Thyroid gland (tissue), 4 donors: ENCODE measurements at places on chromosomes 5 and 9. TPM values are rescaled to one million over a fixed set of nuclear protein-coding genes. Genes with fewer than 3 reads are reported as not detected.

DNA sequence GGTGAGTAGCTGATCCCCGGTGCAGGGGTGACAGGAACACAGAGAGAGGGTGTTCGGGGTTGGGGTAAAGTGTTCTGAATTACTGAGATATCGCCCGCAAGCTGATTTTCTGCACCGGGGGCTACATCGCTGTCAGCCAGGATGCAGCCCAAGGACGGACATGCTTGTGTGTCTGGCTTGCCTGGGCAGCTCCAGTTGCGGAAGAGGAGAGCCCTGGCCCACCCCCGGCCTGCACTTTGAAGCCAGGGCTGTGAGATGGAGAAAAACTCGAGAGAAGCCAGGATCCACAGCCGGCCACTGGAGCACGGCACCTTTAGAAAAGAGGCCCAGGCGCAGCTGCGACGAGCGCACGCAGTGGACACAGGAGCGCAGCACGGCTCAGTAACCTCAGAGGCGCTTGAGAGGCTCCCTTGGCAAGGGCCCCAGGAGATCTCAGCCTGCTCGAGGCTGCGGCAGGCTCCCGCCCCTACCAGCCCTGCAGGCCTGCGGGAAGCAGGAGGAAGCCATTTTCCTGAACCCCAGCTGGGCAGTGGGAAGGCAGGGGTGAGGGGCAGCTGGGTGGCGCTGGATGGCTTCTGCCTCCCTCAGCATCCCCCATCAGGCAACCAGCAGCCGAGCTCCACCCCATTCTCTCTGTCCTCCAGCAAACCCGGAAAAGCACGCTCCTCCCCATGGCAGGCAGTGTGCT, 59.2 kb downstream of the C9orf50 start:
- peak; percentile 98 for DNase-seq

RCL1 gene
- total RNA-seq = 15.6 TPM

GRCh38 chr9:111926421-111926875, 29.8 kb downstream of the UGCG start:
- peak; percentile 11 for DNase-seq

GRCh38 chr5:132840896-132841295, 10.4 kb upstream of the SHROOM1 start:
- no peak for DNase-seq

- no peak for DNase-seq
Measured at GRCh38 chr9:84490842-84491325, 150.3 kb upstream of the SLC28A3 start.

- no peak for DNase-seq
Measured at GRCh38 chr5:59140133-59140532, 557.3 kb downstream of the RAB3C start.

DNA sequence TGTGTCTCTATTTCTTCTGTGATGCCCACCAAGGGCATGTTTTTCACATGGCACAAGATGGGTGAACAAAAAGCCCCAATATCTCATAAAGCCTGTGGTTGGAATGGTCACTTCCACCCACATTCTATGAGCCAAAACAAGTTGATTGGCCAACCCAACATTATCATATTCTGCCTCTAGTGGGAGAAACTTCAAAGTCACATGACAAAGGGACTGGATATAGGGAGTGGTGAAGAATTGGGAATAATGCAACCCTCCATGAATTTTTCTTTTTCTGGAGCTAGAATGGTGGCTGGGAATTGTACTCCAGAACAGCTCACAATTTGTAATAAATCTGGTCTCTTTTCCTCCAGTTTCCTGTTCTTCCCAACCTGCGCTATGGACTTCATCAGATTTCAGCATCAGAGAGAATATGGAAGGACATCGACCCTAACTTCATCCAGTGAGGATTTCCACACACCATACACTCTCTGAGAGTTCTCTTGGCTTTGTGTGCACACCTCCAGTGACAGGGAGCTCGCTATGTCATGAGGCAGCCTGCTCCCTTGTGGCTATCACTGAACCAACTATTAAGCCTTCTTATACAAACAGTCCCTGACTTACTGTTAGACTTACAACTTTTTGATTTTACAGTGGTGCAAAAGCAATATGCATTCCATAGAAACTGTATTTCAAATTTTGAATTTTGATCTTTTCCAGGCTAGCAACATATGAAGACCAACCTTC, 12.0 kb upstream of the B4GALT1 start:
- DNase-seq = no peak

DNA sequence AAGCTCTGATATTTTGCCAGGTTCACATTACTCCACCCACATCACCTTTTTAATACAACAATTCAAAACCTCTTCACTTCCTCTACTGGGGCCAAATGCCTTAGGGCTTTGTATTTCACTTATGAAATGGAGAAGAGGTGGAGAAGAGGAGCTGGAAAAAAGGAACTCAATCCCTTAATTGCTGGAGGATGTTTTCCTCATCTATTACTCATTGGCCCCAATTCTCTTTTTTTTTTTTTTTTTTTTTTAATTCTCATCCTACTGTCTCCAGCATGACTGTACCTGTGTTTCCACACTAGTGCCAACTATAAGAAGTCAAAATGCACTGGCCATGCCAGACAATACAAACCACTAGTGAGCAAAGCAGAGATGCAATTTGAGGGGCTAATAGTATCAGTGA, 20.9 kb downstream of the FAM13B start:
- DNase-seq = no peak

DNA sequence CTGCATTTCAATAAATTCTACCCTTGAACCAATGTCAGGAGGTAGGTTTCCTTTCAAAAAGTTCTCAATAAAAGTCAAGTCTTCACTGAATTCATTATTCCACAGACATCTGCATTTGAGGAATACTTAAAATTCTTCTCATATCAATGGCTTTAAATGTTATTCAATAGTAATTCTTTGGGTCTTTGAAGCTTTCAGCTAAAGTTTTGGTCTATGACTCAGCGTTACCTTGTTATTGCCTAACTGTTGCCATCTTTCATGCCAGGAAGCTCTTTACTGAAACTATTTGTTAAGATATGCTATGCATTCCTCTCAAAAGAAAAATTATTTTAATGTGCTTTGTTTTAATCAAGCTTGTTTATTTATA, 170.5 kb downstream of the NNT start:
- no peak for DNase-seq

- DNase-seq = no peak
Measured at GRCh38 chr9:114083666-114084065, 5.6 kb upstream of the AMBP start.

IFNA21 gene
- not detected for total RNA-seq

DNA sequence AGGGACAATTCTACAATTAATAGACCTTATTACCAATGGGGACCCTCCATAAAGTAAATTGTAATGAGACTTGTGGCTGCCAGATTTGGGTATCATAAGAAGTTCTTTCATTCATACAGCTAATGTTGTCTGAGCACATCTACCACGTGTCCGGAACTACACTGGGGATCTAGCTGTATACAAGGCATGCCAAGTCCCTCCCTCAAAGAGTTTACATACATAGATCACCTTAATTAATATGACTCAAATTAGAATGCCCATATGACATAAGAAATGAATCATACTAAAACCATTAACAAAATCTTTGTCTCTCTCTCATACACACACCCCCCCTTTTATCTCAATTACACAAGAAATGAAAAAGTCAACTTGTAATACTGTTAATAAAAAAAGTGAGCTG, 18.0 kb upstream of the NR4A3 start:
- DNase-seq = no peak

PCDHGA1 gene
- 0.63 TPM for total RNA-seq

GRCh38 chr5:141382469-141383294, at the start of gene PCDHGA7:
PCDHGA7 (plus strand) TSS chr5:141382742; CDS start chr5:141382900, 158 bp downstream.
- DNase-seq = peak; percentile 22

FAT2 gene
- 0.54 TPM for total RNA-seq

DNA sequence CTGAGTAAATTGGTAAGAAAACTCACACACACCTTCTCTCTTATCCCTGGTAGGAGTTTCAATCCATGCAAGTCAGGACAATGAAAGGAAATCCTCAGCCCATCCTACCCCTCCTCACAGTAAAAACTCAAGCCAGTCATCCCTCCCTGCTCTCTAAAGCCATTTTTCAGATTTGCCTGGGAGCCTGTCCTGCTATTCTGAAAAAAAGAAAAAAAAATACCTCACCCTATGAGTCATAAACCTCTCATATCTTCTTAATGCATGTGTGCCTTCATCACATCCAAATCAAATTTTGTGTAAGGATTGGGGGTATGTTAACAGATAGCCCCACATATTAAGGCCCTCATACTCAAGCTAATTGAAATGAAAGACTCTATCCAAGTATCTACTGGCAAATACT, 14.1 kb downstream of the UGT3A2 start:
- no peak for DNase-seq

- no peak for DNase-seq
Measured at GRCh38 chr5:4941957-4942830, 197.9 kb upstream of the ADAMTS16 start.

MEGF10 gene
- total RNA-seq = 0.42 TPM

GHR gene
- 13.8 TPM for total RNA-seq

GRCh38 chr9:127809002-127809539, 6.4 kb downstream of the FPGS start:
- DNase-seq = no peak

GRCh38 chr9:113701774-113702755, 174.0 kb upstream of the ZNF618 start:
- DNase-seq = no peak

DNA sequence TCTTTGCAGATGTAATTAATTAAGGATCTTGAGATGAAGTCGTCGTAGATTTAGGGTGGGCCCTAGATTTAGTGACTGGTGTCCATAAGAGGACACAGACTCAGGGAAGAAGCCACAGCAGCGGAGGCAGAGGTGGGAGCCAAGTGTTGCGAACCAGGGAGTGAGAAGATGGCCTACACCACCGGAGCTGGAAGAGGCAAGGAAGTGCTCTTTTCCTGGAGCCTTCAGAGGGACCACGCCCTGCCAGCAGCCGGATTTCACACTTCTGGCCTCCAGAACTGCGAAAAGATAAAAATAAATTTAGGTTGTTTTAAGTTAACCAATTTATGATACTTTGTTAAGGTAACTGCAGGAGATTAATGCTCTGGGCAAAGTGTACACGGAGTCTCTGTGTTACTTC, 30.7 kb downstream of the EHMT1 start:
- DNase-seq = no peak

- no peak for DNase-seq
Measured at GRCh38 chr5:52685566-52685965, 102.2 kb upstream of the ITGA1 start.

DNA sequence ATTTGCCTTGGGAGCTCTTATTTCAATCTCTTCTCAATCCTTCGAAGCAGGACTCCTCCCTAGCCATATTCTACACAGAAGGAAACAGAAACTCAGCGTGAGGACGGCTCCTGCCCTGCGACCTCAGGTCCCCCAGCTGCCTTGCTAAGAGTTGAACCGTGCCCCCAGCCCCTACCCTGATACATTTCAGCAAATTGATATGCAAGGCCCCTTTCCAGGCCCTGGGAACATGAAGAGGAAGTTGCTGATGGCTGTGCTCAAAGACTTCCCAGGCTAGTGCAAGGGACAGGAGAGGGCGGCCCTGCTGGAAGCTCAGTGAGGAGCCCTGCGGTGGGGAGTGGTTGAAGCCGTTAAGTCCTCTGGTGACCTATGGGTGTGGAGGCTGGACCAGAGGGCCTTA, 41.5 kb downstream of the BOD1 start:
- no peak for DNase-seq

LCN12 gene
- 24.3 TPM for total RNA-seq

FOXD4 gene
- total RNA-seq = 0.89 TPM

TEX48 gene
- not detected for total RNA-seq

DNA sequence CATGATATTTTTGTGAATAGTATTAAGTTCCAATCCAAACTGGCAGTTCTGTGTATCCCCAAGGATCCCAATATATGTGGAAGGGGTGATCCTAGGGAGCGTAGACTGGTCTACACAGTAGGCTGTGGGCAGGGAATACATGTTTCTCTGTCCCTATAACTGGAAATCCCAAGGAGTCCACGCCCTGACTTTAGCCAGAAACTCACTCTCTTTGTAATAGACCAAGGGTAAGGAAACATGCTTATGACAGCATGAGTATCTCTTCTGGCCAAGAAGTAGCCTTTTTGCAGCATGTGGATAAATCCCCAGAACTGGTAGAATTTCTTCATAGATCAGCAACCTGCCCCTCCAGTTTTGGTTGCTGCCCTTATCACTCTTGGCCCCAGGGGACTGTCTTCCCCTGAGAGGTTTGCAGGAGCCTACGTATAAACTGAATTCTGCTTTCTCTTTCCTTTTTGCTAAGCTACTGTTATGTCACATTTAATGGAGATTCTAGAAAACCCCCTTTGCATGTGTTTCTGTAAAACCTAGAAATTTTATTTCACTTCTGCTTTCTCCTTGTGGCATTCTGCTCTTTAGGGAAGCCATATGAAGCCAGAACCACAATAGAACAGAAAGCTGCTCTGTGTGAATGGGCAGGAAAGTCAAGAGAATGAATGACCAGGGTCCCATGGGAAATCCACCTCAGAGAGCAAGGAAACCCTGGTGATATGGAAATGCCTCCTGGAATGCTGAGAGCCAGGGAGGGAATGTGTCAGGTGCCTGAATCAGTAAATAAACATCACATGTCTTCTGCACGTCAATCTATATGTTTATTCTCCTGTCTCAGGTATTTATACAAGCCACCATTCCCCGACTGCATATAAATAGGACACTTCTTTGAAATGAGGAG, 3.5 kb downstream of the IFNA2 start:
- DNase-seq = no peak

DNA sequence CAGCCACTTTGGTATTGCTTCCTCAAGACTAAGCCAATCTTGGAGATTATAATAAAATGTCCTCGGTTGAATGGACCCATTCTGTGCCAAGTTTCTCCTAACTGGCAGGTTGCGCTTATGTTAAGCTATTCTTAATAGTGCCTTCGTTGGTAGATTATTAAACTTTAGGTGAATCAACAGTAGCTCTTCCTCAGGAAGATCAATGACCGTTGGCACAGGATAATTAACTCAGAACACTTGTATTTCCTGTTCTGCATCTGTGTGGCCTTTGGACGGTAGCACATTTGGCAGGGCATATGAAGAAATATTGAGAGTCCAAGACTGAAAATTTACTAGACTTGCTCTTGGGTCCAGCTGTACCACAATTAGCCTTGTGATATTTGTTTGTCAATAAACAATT, 402.9 kb downstream of the MLLT3 start:
- DNase-seq = no peak

PCDHGC4 gene
- 10.7 TPM for total RNA-seq

DNA sequence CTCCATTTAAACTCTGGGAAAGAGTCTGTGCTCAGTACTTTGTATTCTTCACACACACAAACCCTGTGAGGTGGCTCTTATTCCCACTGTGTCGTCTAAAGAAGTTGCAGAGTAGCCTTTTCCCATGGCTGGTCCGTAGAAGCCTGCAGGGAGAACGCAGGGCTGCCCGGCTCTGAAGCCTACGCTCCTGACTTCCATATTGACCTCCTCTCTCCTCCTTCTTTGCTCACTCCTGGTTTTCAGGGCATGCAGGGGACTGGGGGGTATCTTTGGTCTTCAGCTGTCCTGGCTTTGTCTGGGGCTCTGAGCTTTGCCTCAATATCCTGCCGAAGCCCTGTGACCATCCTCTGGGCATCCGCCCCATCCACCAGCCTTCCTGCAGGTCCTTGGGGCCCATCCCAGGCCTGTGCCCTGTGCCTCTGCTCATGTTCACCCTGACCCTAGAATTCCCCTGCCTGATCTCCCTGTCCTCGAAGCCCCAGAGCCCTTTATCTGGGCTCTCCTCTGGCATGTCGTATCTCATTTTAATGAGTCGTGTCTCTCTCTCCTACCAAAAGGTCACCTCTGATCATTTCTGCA, 83.8 kb upstream of the FSTL4 start:
- DNase-seq = no peak
